Fibroblast of villous mesenchyme (primary cell): ENCODE measurements at places on chromosomes 11 and 22. TPM values are rescaled to one million over a fixed set of nuclear protein-coding genes. Genes with fewer than 3 reads are reported as not detected.
A peak's percentile ranks its signal among the peaks of the same experiment; 100 is the strongest.

DNA sequence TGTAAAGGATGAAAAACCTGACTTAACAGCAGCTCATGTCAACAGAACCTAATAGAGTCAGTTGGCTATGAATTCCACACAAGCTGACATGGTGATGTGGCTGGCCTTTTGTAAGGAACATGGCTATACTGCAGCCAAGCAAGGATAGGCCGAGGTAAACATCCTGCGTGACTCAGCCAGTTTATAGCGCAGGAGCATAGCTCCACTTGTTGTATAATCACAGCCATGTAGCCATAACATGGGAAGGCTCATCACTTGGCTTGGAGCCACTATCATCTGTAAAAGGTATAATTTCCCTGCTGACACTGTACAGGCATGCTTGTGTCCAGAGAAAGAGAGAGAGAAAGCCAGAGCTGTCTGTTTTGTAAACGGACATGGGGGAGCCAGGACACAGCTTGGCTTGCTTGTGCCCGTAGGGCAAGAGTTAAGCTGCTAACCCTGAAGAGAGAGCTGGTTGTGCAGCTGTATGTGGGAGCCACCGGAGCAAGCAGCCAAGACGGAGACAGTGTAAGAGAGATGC, 104.4 kb upstream of the PLET1 start:
- DNase-seq = peak; percentile 99

GRCh38 chr11:57430952-57431351, 4.0 kb upstream of the SLC43A3 start:
- DNase-seq = no peak

DNA sequence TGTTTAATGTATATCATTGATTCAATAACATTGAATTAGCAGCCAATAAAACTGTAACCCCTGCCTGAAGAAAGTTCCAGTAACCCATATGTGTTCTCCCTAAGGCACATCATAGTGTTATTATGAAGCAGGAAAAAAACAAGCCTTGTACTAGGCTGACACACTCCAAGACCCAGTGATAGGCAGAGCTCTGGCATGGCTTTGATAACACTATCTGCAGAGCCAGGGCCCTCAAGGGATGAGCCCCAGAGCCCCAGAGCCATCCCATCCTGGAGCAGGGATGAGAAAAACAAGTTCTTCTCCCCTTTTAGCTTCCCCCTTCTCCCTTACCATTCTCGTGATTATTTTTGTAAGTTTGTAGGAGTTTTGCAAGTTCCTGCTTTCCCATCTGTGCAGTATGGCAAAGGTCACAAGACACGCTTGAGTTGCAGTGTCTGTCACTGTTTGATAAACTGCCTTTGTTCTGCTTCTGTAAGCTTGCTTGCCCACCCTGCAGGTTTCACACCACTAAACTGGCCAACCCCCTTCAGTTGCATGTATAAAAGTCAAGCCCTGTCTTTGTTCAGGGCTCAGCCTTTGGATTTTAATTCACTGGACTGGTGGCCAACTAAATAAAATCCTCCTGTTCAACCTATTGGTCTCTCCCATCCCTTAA, 22.3 kb upstream of the GUCY1A2 start:
- DNase-seq = peak; percentile 35

GRCh38 chr11:130125638-130126037, 33.9 kb upstream of the ST14 start:
- no peak for DNase-seq

PACS1 gene
- total RNA-seq = 36.7 and 41.2 TPM in 2 replicates

- DNase-seq = no peak
Observed at GRCh38 chr11:33598426-33599069, 102.1 kb downstream of the C11orf91 start.

GRCh38 chr11:36509201-36509639, 852 bp downstream of the TRAF6 start:
- peak; percentile 47 for DNase-seq

- DNase-seq = no peak
Observed at GRCh38 chr11:114244726-114245394, 51.3 kb upstream of the NNMT start.

DNA sequence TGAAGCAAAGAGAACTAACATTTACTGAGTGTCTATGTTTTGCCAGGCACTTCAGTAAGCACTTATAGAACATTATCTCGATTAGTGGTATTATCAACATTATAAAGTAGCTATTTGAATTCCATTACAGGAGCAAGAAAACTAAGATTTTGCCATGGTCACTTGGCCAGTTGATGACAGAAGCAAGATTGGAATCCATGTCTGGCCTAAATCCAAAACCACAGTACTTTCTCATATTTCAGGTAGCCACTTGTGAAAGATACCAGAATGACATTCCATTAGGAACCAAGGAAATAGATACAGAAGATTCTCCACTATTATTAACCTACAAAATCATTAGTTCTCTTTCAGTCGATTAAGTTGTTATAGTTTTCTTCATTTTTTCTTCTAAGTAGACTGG, 691.0 kb upstream of the API5 start:
- no peak for DNase-seq

- peak; percentile 74 for DNase-seq
Observed at GRCh38 chr11:12157241-12157661, 46.9 kb downstream of the MICAL2 start.

CRELD2 gene
- 53.1 and 58.9 TPM in 2 replicates for total RNA-seq

DNA sequence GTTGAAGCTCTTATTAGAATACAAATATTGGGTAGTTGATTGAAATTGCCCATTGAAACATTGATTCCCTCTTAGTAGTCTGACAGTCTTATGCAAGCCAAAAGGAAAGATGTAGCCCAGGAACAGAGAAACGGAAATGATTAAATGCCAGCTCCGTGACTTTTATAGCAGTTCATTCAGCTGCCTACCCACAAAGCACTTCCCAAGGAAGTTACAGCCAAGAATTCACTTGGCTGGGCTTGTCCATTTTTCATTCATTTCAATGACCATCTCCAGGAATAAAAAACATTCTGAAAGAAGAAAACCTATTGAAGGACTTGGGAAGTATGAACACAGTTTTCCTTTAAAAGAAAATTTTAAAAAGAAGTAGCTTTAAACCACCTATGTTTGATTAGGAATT, 62.0 kb downstream of the NCAM1 start:
- peak; percentile 10 for DNase-seq

GRCh38 chr11:72120930-72121329, 8.4 kb upstream of the ANAPC15 start:
- DNase-seq = no peak

- peak; percentile 38 for DNase-seq
Observed at GRCh38 chr11:111347002-111347722, 31.9 kb downstream of the POU2AF1 start.

DNA sequence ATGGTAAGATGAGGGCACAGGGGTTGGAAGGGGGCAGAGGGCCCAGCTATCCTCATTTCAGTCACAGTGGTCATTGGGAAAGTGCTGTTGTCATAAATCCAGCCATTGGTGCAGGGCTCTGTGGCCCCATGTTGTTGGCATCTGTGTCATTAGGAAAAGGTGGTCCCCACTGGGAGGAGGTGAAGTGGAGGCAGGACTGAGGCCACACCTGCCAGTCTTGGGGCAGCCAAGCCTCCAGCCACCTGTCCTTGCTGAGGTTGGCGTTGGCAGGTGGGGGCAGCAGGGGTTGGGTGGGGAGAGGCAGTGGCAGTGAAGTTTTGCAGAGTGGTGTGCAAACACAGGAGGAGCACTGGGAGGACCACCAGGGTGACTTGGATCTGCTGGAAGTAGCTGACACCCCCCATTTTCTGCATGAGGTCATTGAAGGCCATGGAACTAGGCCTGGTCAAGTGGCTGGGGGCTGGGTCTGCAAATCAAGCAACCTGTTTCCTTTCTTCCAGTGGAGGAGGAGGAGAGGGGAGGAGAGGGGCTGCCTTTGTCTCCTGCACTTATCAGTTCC, 25.3 kb downstream of the SLC22A6 start:
- DNase-seq = no peak

SLC25A45 gene
- 1.7 and 2.9 TPM in 2 replicates for total RNA-seq

DNA sequence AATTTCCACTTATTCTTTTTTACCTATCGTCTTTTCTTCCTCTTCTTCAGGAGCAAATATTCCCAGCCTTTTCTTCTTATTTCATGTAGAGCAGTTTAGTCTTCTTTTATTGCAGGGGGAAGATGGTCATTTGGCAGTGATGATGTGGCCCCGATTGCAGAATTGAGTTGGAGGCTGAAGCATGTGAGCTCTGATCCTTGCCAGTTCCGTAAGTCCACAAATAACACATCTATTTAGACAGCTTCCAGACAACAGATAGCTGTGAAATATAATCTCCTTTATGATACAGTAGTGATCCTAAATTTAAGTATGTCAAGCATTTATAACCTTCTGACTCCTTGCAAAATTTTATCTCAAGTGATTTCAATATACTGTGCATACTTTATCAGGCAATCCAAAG, 27.5 kb downstream of the REXO2 start:
- DNase-seq = peak; percentile 87

- DNase-seq = no peak
Observed at GRCh38 chr22:49327411-49328117, 500.1 kb downstream of the BRD1 start.

CRYBA4 gene
- not detected in 2 replicates for total RNA-seq

RAB1B gene
- 88.9 and 89.5 TPM in 2 replicates for total RNA-seq

- DNase-seq = no peak
Observed at GRCh38 chr11:106397787-106398501, 320.5 kb downstream of the AASDHPPT start.

GRCh38 chr11:80458376-80458775, 1017.5 kb upstream of the TENM4 start:
- DNase-seq = no peak

GVQW3 gene
- total RNA-seq = 1.7 and 4.2 TPM in 2 replicates

GRCh38 chr11:125325196-125325595, 160.6 kb downstream of the PKNOX2 start:
- DNase-seq = no peak

- no peak for DNase-seq
Observed at GRCh38 chr11:1992111-1992510, 5.5 kb downstream of the H19 start.

DNA sequence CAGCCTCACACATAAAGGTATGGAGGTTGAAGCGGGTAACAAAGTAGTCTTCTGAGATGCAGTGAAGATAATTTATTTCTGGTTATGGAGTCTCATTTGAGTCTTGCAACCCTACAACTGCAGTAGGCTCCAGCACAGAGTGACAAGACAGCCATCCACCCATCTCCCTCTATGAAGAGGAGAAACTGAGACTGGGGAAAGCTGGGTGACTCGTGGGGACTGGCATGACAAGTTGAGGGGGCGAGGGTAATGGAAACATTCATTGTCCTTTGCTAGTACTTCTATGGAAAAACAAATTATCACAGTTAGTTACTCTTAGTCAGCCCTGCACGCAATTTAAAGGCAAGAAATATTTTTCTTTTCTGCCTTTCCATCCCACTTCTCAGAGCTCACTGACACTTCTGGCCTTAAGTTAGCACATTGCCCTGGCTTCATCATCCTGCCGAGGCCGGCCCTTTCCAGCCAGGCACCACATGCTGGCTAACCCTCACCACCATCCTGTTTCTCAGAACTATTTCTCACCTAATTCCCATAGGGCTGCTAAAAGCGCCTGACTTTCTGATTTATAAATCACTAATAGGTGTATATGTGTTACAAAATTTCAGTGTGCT, 361.1 kb downstream of the ETS1 start:
- DNase-seq = no peak

OR5D18 gene
- not detected in 2 replicates for total RNA-seq

GRCh38 chr11:5090668-5091067, 21.3 kb downstream of the OR52E1 start:
- DNase-seq = no peak

GRCh38 chr22:29706486-29706885, 13.3 kb upstream of the CABP7 start:
- DNase-seq = no peak

ME3 gene
- total RNA-seq = 19.9 and 27.4 TPM in 2 replicates

GRCh38 chr11:64876835-64877341, 1.5 kb downstream of the EHD1 start:
- no peak for DNase-seq

GRCh38 chr11:15095736-15096228, 18.9 kb upstream of the INSC start:
- no peak for DNase-seq

GRCh38 chr22:24498824-24499223, 3.7 kb downstream of the UPB1 start:
- DNase-seq = no peak

DNA sequence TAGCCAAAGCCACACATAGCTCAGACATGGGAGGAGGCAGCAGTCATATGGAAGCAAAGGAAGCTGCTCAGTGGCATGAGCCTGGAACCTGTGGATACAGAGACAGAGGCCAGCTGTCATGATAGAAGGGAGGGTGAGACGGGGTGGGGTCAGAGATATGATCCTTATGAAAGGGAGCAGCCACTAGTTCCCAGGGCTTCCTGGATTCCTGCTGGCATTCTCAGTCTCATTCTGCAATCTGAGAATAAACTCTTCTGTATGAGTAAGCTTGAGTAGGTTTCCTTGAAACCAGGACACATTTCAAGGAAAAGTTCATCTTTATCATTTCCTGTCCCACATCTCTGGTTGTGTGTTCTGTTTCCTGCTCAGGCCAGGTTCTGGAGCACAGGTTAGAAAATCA, 220.2 kb upstream of the SNX19 start:
- no peak for DNase-seq

DNA sequence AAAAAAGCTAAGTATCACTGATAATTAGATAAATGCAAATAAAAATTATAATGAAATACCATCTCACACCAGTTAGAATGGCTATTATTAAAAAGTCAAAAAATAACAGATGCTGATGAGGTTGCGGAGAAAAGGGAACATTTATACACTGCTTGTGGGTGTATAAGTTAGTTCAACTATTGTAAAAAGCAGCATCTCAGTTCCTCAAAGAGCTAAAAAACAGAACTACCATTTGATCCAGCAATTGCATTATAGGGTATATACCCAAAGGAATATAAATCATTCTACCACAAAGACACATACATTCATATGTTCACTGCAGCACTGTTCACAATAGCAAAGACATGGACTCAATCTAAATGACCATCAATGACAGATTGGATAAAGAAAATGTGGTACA, 120.3 kb upstream of the ZBED5 start:
- DNase-seq = no peak

GRCh38 chr11:134266841-134267251, 9.3 kb upstream of the GLB1L3 start:
- DNase-seq = peak; percentile 92

ANO1 gene
- not detected in 2 replicates for total RNA-seq

GLYAT gene
- not detected in 2 replicates for total RNA-seq

DNA sequence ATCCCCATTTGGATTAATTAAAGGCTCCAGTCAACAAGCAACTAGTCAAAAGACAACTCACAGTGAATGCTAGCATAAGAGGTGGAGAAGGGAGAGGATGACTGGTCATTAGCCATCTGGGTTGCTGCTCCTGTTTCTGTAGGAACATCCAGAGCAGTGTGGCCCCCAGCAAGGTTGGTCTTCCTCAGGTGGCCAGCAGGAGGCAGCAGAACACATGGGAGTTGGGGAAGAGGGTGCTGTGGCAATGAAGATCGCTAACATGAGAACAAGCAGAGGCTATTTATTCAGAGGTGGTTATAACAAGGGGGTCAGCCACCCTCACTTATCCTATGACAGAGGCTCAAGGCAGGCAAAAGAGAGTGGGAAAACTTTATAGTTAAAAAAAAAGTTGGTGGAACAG, 21.3 kb downstream of the IZUMO1R start:
- peak; percentile 39 for DNase-seq

ANKK1 gene
- total RNA-seq = under 0.01 TPM in 1 of 2 replicates, not detected in the other

PATE2 gene
- total RNA-seq = 0.32 TPM in 1 of 2 replicates, not detected in the other

GRCh38 chr22:45248832-45249561, 8.3 kb upstream of the KIAA0930 start:
- no peak for DNase-seq

- no peak for DNase-seq
Observed at GRCh38 chr11:68825571-68825970, 16.1 kb downstream of the CPT1A start.

- no peak for DNase-seq
Observed at GRCh38 chr11:133239575-133239974, 292.7 kb downstream of the OPCML start.

OR5B12 gene
- not detected in 2 replicates for total RNA-seq

GRCh38 chr22:47457021-47457420, 694.6 kb downstream of the TBC1D22A start:
- no peak for DNase-seq
